NCI-H1417 treated with DMSO at 0.1 percent for 48 hours (cell line): ENCODE measurements at places on chromosomes 6 and 20.

DNA sequence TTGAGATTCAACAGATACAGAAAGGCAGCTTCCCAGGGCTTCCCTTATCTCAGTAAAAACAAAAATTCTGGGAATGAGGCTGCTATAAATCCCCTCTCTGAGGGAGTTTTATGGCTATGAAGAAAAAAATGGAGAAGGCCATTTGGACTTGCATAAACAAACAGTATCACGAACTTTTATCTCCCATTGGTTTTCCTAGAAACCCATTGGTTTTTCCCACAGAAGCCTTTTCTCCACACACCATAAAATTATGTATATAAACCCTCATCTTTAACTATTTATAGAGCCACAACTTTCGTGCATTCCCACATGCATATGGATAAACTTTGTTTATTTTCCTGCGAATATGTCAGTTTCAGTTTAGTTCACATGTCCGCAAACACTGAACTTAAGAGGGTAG is 36.2 kb upstream of the BTBD3 start:
- no peak for DNase-seq

- DNase-seq, result no peak
Observed at GRCh38 chr6:25995507-25995906, 32.9 kb downstream of the TRIM38 start.

DNA sequence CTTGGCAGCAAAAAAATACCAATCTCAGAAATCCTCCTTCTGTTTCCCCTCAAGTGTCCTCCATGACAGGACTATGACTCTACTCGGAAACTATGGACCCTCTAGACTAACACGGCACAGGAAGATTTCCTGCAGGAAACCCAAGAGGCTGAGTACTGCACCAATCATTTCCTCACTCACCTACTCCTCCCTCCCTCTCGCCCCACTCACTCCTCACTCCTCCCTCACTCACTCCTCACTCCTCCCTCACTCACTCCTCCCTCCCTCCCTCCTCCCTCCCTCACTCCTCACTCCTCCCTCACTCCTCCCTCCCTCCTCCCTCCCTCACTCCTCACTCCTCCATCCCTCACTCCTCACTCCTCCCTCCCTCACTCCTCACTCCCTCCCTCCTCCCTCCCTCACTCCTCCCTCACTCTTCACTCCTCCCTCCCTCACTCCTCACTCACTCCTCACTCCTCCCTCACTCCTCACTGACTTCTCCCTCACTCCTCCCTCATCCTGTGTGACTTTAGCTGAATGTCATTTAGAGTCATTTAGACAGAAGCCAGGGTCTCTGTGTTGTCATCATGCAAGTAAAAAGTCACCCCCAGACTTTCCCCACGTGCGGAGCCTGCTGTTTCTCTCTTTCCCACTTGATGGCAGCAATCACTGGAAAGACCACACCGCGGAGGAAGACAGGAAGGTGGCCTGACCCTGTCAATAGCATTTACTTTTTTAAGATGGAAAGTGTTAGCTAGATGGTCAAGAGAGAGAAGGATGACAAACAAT is 226.8 kb upstream of the PDE10A start:
- no peak for DNase-seq

DNA sequence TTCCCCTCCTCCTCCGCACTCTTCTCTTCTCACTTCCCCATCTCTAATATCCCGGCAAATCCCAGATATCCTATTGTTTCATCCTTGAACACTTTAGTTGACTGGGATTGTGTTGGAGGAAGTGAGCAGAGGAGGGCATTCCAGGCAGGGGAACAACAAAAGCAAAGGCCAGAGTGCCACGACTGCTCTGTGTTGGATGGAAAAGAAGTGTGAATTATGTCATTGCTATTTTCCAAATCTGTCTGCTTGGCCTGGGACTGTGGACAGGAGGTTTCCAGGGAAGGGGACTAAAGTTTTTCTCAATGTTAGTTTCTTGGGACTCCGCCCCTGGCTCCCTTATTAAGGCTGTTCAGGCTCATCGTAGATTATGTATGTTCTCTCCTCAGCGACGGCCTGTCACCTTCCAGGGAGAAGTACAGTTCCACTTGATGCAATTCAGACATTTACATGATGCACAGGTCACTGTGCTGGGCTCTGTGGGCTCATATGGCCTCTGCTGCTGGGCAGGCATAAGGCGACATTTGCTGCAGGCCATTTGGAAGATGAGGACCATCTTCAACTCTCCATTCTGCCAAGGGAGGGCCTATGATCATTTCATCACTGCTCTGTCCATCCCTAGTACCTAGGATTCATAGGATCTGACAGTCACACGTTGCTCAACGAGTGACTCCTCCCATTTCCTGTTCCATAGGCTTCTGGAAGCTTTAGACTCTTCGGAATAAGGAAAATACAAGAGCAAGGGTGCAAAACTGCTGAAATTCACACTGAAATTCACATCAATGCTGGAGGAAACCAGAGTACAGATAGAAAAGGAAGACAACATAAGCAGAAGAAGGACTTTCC is 99.1 kb upstream of the KCNK16 start:
- DNase-seq, result no peak

GRCh38 chr20:4476903-4477500 is 244.7 kb upstream of the PRND start:
- no peak for DNase-seq
